ENCODE measurements at places on chromosomes 11 and 22.

- no peak for DNase-seq
These were observed 833 bp downstream of the SCUBE2 start for GRCh38 chr11:9090488-9091043.

- peak; percentile 24 for DNase-seq
These were observed 6.7 kb upstream of the CCDC90B start for GRCh38 chr11:83292709-83293456.

DNA sequence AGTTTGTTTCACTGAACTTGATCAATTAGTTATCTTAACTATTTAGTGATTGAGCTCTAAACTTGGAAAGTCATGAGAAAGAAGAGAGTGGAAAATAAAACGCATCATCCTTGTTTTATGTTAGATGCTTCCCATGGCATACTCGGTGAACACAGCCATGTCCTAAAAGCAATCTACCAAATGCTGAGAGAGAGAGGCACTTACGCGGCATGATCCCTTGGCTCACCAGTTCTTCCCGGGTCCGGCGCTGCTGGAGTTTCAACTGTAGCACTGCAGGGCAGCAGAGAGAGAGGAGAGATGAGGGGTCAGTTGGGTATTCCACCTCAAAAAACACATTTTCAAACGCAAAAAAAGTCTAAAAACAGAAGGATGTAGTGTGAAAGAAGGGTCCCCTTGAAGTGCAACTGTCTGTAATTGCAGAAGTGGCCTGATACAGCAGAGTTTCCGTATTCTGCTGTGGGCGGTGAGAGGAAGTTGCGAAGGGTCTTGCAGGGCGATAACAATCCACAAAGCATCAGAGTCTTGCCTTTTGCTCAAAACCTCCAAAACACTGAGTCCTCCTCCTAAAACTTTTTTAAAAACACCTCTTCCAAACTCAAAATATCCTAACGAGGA lies 92.7 kb downstream of the SGSM3 start:
- DNase-seq, result no peak

DNA sequence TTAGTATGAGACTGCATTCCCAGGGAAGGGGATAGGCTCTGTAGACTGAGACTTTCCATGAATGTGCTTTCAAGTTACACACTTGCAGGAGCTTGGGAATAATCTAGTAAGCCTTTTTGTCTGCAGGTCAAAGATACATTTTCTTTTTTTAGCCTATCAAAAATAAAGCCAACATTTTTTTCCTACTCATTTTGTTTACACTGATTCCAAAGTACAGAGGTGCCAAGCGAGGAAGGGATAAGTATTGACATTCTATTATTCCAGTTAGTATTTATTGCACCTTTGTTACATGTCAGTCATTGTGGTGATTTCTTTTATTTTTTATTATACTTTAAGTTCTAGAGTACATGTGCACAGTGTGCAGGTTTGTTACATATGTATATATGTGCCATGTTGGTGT lies 413.0 kb upstream of the CHORDC1 start:
- DNase-seq, result no peak

All from skeletal muscle cell (primary cell).